ENCODE measurements at places on chromosomes 7 and 10.

DNA sequence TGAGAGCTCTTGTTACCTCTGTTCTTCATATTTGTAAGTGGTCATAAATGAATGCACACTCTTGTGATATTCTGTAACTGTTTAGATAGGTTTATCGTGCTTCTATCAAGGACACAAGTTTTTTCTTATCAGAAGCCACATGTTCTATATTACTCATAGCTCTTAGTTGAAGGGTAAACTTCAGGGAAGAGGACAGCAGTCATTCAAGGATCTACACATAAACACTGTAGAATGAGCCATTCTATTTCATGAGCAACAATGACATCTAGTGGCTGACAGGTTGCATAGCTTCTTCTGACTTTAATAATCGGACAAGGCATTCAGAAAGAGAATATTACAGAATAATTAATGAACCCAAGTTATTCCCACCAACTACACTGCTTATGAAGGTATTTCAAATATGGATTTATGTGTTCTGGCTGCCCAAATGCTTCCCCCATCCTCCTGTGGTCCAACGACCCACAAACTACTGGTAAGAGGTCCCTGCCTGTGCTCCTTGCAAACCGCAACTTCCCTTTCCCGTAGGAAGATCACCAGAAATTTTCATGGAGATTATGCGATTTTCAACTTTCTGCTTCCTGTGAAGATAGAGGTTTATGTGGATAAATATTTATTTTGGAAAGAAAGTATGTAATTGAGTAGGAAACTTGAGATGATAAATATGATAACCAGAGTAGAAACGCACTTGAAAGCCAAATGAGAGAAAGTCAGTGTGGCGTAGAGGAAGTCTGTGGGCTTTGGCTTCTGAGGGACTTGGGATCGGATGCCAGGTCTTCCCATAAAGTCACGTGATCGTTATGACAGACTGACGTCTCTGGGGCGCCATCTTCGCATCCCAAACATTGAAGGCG lies 16.8 kb upstream of the ABCB5 start:
- no peak overlapping the region for H3K27ac ChIP-seq
- no peak for DNase-seq
- H3K36me3 ChIP-seq, result no peaks in the 10 kb centered on the region

DNA sequence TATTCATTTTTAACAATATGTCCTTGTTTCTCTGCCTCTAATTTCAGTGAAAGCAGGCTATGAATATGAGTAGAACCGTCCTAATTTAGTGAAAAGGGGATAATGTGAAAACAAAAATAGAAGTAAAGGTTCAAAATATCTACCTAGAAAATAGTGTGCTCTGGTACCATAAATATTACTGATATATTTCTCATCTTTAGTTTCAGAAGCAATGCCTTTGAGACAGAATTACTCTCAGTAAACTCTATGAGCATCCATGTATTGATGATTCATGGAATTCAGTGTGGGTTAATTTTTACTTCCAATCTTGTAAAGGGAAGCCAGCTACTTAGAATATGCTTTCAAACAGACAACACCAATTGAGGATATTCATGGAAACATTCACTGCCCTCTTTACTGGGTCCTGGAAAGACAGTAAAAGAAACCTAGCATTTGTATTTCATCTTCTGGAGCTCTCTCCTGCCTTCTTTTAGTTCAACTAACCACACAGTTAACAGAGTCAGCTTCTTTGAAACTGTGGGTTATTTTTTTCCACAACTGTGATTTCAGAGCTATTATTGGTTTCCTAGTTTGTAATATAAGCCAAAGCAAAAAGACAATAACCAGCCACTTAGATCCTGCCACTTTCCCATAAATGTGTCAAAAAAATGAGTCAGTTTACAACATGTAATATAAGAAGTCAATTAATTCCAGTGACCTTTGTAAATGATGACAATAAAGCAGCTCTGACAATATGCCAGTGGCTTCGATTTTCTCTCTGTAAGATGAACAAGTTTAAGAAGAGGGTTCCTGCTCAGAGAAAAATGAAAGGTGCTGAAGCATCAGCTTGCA lies 1.7 kb downstream of the LRRN3 start:
- peaks cover 5% of the 10 kb centered on the region for H3K4me1 ChIP-seq
- no peaks in the 10 kb centered on the region for H3K27me3 ChIP-seq
- no peak for DNase-seq
- H3K4me3 ChIP-seq, result no peak overlapping the region

DNA sequence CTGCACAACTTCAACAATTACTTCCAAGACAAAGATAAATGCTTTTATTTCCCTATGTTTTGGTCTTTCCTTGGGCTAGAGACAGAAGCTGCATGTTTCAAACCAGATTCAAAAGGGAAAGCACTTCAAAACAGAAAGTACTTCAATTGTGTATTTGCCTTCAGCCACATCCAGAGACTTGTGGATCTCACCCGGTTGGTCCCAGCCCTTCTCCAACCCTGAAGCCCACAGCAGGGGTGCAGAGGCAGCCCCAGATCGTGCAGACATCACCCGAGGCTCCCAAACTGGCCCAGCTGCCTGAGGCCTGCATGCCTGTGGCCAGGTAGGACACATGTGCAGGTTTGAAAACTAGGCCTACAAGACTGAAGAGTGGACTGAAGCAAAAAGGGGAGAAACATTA lies 80.8 kb downstream of the ALOX5 start:
- H3K4me3 ChIP-seq, result no peak overlapping the region
- no peaks in the 10 kb centered on the region for H3K27me3 ChIP-seq
- DNase-seq, result no peak
- peak overlapping the region; percentile 77 for H3K27ac ChIP-seq
- H3K36me3 ChIP-seq, result no peaks in the 10 kb centered on the region

GRCh38 chr7:82566752-82567151 lies 123.2 kb upstream of the CACNA2D1 start:
- DNase-seq, result no peak
- H3K36me3 ChIP-seq, result no peaks in the 10 kb centered on the region
- H3K4me1 ChIP-seq, result no peaks in the 10 kb centered on the region
- H3K27ac ChIP-seq, result no peak overlapping the region
- H3K4me3 ChIP-seq, result no peak overlapping the region

GRCh38 chr7:117064688-117065087 lies 111.4 kb downstream of the ST7 start:
- H3K4me3 ChIP-seq, result no peak overlapping the region
- H3K27me3 ChIP-seq, result no peaks in the 10 kb centered on the region
- peaks cover 29% of the 10 kb centered on the region for H3K4me1 ChIP-seq
- no peaks in the 10 kb centered on the region for H3K36me3 ChIP-seq
- H3K27ac ChIP-seq, result no peak overlapping the region

GRCh38 chr10:42754155-42755027 lies 28.2 kb upstream of the BMS1 start:
- H3K27me3 ChIP-seq, result no peaks in the 10 kb centered on the region
- no peak overlapping the region for H3K27ac ChIP-seq
- peak; percentile 43 for DNase-seq
- no peaks in the 10 kb centered on the region for H3K36me3 ChIP-seq
- peak overlapping the region; percentile 27 for H3K4me3 ChIP-seq

- no peak for DNase-seq
- no peak overlapping the region for H3K4me3 ChIP-seq
These were observed 514.1 kb upstream of the FOXK1 start for GRCh38 chr7:4168041-4168440.

GRCh38 chr10:127413326-127413725 lies 135.8 kb upstream of the NPS start:
- peaks cover 2% of the 10 kb centered on the region for H3K36me3 ChIP-seq
- H3K27me3 ChIP-seq, result no peaks in the 10 kb centered on the region
- no peaks in the 10 kb centered on the region for H3K4me1 ChIP-seq
- no peak overlapping the region for H3K4me3 ChIP-seq

All from body of pancreas (tissue), 4 donors.